NCI-H2081 treated with DMSO at 0.1 percent for 48 hours (cell line): ENCODE measurements at places on chromosomes 11 and 22.

- no peak for DNase-seq
These were observed 11.2 kb upstream of the NAV2 start for GRCh38 chr11:19701421-19701820.

DNA sequence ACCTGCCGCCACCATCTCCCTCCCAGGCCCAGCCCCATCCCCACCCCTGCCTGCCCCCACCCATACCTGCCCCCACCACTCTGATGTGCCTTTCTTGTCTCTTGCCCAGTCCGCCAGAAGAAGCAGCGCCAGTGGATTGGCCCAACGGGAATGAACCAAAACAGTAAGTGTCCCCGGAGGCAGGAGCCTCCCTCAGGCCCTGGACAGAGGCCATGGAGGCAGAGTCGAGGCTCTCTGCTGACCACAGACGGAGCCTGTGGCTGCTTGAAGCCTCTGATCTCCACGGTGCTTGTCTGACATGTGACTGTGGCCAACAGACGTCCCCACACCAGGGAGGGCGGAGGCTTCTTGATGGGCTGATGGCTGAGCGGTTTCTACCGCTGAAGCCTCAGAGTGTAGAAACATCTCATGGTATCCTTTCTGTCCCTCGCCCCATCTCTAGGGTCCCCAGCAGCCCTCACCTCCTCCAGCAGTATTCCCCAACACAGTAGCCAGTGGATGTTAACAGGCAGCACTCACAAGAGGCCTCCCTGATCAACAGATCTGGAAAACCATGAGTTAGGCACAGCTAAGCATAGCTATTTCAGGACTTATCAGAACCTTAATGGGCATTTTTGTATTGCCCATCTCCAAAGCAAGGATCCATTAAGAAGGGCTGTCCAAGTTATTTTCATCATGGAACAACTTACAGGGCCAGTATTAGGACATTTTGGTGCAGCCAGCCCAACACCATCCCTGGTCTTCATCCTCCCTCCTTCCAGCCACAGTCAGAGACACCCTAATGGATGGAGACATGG lies 21.7 kb downstream of the CD5 start:
- no peak for DNase-seq

DNA sequence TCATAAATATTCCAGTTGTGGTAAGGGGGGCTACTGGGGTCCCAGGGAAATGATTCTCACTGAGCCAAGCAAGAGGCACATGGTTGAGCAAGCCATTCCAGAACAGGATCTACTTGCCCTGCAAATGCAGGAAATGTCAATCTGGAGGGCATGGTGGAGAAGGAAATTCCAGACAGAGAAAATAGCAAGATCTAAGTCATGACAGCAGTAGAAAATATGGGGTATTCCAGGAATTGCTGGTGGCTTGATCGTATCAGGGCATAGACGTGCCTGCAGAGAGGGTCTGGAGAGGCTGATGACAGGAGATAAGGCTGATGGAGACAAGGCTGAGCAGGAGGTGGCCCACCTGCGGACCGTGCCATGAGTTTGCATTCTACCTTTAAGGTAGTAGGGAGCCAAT lies 566.3 kb upstream of the CADM1 start:
- DNase-seq: no peak

- no peak for DNase-seq
These were observed 22.2 kb downstream of the SBF1 start for GRCh38 chr22:50452649-50453048.

DNA sequence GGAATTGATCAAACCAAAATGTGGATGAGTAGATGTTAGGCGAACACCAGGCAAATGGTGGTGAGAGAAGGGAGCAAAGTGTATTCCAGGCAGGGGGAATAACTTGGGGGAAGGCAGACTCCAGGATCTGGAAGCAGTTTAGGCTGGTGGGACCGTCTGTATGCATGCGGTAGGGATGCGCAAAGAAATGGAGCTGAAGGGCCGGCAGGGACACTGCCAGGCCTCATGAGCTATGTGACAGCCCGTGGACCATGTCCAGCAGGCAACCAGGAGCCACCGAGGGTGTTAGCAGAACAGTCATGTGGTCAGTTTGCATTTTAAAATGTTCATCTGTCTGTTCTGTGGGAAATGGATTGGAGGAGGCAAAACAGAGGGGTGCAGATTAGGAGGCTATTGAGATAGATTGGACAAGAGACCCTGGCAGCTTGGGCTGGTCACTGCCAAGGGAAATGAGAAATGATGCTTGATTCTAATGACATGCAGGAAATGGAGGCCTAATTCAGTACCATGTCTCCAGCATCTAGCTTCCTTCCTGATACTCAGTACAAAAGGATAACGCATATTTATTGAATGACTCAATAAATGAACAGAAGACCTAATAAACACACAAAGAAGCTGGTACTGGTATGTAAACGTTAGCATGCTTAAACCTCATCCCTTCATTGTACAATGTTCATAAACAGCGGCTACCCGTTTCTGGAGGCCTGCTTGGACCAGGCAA lies 412.4 kb downstream of the BUD13 start:
- no peak for DNase-seq

GRCh38 chr11:12798609-12799011 lies 124.4 kb downstream of the TEAD1 start:
- no peak for DNase-seq

- DNase-seq: no peak
These were observed 46.2 kb upstream of the A4GALT start for GRCh38 chr22:42766860-42767259.

- DNase-seq: no peak
These were observed 69.7 kb downstream of the PHF21B start for GRCh38 chr22:44940130-44940529.

- no peak for DNase-seq
These were observed 92.2 kb upstream of the TOP3B start for GRCh38 chr22:22074634-22075381.

- no peak for DNase-seq
These were observed 103.8 kb downstream of the MORC2 start for GRCh38 chr22:30864441-30865420.

- peak; percentile 1 for DNase-seq
These were observed 76.2 kb downstream of the SVIP start for GRCh38 chr11:22753416-22753815.

- no peak for DNase-seq
These were observed 66.5 kb downstream of the BMAL1 start for GRCh38 chr11:13343931-13344717.

DNA sequence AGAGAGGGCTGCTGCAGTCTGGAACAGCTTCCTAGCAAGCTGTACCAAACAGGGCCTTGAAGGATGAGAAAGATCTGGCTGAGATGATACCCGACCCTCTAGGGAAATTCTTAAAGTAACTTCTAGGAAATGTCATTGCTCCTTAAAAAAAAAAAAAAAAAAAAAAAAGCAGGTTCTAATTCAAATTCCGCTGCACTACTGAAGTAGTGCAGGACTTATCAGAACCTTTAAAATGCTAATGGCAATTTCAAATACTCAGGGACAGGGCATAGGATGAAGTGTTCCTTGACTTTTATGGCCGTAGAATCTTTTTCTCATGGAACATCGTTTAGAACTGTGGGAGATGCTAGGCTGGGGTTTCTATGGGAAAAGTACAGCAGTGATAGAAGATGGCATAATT lies 13.1 kb downstream of the MIAT start:
- no peak for DNase-seq

GRCh38 chr22:48799227-48799970 lies 1028.3 kb downstream of the BRD1 start:
- DNase-seq: no peak

DNA sequence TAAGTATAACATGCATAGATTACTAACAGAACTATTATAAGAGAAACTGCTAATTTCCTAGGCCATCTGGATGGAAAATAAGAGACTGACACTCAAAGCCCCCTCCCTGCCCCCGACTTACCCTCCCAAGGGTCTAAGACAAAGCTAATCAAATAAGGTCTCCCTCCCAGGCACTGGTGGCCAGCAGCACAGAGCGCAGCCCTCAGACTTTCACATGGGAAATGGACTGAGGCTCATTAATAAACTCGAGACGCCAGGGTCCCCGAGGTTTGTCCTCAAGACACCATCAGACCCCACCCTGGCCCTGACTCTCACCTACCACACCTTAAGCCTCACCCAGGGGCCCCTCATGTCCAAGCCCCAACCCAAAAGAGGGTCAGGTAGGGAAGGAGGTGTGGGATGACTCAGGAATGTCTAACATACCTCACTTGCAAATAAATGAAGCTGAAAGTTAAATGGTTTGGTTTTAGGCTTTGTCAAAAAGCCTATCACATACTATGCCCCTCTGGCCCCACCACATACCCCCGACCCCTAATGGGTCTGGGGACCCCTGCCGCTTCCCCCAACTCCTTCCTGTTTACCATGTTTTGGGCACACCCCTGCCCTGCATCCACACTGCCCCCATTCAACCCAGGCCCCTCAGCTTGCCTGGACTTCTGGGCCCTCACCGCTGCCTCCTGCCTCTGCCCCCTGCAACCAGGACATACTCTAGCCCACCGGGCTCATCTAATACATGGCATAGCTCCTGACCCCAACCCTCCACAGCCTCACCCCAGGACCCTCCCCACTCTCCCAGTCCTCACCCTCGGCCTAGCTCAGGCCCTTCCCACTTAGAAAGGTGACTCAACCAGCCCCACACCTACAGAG lies 11.4 kb downstream of the ARAP1 start:
- DNase-seq: no peak

DNA sequence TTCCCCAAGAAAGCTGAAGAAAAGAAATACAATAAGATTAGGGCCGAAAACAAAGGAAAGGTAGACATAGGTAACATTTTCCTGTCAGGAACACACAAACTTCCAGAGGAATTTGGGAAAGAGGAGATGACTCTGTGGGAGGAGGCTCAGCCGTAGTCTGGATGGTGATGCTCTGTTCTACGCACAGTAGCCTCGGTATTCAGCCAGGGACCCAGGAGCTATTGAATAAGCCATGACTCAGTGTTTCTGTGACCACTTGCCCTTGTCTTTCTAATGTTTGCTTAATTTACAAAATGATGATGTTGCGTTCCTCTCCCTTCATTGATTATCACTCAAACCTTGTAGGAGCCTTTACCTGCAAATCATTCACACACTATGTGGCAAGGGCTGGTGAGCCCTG lies 745.0 kb downstream of the NTM start:
- DNase-seq: no peak

GRCh38 chr11:94672636-94673035 lies 95.5 kb upstream of the AMOTL1 start:
- DNase-seq: no peak

DNA sequence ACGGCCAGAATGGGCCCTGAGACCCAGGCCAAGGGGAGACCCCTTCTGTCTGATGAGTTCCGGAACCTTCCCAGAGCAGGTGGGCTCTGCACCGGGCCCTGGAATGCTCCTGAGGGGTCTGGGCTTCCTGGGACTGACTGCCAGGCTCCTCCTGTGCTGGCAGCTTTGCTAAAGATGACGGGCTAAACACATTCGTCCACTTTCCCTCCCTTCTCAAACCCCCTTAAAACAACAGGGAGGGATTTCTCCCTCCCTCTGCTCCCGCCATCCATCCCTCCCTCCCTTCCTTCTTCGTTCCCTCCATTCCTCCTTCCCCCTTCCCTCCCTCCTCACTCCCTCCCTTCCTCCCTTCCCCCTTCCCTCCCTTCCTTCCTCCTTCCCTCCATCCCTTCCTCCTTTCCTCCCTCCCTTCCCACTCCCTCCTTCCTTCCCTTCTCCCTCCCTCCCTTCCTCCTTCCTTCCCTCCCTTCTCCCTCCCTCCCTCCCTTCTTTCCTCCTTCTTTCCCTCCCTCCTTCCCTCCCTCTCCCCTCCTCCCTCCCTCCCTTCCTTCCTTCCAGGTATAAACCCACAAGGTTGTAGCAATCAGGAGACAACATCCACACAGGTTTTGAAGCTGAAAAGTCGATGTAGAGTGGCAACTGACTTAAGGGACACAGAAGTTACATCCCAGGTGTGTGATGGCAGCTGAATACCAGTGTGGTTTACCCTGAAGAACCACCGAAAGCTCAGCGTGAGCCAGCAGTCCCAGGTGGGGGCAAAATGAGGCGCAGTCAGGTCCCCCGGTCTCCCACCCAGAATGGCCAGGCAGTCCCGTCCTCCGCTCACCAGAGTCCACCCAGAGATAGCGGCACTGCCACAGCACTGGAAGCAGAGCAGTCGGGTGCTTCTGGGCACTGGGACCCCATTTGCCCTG lies 18.8 kb upstream of the MGAT3 start:
- no peak for DNase-seq

DNA sequence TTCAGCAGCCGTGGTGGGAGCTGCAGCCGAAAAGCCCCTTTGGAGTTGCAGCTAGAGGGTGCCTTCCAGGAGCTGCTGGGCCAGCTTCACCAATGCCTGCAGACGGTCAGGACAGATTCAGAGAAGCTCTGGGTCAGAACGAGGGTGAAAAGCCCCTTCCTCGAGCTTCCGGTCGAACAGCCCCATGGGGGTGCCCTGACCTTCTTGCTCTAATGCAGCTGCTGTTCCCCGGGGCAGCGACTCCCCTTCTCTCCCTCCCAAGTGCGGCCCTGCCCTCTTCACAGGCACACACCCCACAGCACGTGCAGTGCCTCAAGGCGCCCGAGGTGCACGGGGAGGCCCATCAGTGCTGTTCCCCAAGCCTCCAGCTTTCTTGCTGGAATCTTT lies 9.6 kb upstream of the IFITM3 start:
- no peak for DNase-seq

GRCh38 chr11:8360086-8360828 lies 96.6 kb upstream of the LMO1 start:
- DNase-seq: no peak

GRCh38 chr11:102986815-102987214 lies 31.3 kb upstream of the MMP13 start:
- no peak for DNase-seq

- DNase-seq: no peak
These were observed 208.7 kb downstream of the DSCAML1 start for GRCh38 chr11:117588166-117588810.

- DNase-seq: peak; percentile 45
These were observed 225.8 kb downstream of the ETS1 start for GRCh38 chr11:128361451-128362020.

DNA sequence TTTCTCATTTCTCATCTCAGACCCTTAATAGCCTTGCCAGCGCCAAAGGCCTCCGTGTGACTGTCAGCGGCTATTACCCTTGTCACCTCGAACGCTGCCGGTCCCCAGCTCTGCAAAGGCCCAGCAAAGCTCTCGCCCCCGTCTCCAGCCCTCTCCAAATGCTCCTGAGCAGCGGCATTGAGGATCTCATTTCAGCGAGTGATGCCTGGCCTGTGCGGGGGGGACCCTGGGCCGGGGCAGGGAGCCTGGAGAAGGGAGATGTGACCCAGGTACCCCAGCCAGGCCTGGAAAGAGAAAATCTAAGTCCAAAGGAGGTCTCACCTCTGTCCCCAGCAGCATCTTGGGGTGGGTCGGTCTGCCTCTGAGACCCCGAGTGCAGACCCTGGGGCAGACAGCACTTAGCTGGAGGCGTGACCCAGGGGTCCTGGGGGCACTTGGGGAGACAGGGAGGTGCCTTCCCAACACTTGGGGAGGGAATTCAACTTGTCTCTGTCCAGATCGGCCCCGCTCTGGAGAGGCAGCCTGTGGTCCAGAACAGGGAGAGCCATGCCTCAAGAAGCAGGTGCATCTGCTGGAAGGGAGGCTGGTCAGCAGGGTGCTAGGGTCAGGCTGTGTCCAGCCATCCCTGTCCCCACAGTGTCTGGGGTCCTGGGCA lies 521.3 kb downstream of the TBC1D22A start:
- no peak for DNase-seq

GRCh38 chr11:11894486-11894885 lies 52.7 kb downstream of the USP47 start:
- no peak for DNase-seq

- no peak for DNase-seq
These were observed 7.7 kb downstream of the TBC1D22A start for GRCh38 chr22:46770151-46770641.
